CD4-positive, alpha-beta T cell treated with Interleukin-15 for 4 hours (primary cell): ENCODE measurements at places on chromosomes 5 and 9.

GRCh38 chr5:117463881-117464570, 889.4 kb upstream of the SEMA6A start:
- DNase-seq, result no peak

DNA sequence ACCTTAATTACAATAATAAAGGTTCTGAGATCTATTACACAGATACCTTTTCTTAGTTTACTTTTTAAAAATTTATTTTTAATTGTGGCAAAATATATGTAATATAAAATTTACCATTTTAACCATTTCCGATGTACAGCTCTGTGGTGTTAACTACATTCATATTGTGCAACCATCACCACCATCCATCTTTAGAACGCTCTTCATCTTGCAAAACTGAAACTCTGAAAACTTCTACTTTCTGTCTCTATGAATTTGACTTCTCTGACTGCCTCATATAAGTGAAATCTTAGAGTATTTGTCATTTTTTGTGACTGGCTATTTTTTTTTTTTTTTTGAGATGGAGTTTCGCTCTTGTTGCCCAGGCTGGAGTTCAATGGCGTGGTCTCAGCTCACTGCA, 26.8 kb downstream of the WWC1 start:
- no peak for DNase-seq

DNA sequence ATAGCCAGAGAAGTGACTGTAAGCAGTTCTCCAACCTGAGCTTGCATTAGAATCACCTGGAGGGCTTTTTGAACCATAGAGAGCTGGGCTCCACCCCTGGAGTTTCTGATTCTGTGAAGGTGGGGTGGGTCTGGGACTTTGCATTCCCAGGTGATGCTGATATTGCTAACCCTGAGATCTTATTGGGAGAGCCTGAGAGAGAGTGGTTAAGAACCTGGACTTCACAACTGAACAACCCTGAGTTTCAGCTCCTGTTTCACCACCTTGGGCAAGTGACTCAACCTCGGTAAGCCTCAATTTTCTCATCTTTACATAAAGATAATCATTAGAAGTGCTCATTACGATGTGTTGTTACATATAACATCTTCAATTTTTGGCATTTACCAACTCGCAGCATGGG, 498.6 kb downstream of the EBF1 start:
- no peak for DNase-seq

- DNase-seq, result peak; percentile 31
Observed at GRCh38 chr5:141349917-141350619, at the start of gene PCDHGB1. Gene PCDHGB1, plus strand, starts transcription at chr5:141350099. Its CDS starts 162 bp downstream, at chr5:141350261.

DNA sequence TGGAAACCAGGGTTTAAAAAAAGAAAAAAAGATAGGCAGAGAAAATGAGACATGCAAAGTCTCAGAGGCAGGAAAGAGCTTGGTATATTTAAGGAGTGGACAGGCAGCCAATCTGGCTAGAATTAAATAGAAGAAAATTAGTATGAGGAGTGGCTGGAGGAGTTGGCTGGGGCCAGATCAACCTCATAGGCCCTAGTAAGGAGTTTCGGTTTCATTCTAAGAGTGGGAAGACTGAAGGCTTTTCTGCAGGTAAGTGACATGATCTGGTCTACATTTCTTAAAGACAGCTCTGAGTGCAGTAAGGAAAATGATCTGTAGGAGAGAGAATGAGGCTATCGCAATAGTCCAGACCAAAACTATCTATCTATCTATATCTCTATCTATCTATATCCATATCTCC, 27.5 kb downstream of the ADRB2 start:
- no peak for DNase-seq

DNA sequence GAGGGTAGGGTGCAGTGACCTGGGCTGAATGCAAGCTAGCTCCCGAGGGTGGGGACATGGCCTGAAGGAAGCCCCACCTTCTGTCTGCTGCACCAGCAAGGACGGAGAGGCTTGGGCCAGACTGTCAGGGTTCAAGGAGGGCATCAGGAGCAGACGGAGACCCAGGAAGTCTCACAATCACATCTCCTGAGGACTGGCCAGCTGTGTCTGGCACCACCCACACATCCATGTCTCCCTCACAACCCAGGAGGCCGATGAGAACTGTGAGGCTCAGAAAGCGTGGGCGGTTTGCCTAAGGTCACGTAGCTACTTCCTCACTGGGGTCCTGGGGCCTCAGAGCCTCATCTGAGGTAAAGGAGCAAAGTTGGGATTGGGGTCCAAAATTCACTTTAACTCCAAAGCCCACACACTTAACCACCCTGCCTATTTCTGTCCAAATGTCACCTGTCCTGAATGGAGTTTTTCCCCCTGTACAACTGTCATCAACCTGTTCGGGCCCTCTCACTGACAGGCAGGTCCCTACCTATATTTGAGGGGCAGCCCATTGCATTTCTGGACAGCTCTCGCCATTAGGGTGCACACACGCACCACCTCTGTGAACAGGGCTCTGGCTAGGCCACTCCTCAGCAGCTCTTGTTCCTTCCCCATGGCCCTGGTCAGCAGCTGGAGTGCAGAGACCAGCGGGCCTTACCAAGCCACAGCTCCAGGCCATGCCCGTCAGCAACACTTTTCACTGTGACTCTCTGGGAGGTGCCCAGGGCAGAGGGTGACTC, 3.4 kb downstream of the IL13 start:
- DNase-seq, result no peak

DNA sequence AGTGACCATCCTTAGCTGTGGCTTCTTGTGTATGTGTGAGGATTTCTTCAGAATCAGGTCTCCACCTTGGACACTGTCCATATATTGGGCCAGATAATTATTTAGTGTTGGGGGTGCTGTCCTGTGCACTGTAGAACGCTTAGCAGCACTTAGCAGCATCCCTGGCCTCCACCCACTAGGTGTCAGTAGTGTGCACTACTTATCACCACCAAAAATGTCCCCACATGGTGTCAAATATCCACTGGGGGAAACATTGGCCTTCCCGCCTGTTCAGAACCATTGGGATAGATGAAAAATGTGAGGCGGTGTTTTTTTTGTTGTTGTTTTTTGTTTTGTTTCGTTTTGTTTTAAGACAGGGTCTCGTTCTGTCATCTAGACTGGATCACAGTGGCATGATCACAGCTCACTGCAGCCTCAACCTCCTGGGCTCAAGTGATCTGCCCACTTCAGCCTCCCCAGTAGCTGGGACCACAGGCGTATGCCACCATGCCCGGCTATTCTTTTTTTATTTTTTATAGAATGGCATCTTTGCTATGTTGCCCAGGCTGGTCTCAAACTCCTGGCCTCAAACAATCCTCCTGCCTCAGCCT, 67.7 kb downstream of the TENT4A start:
- DNase-seq, result peak; percentile 26

- DNase-seq, result no peak
Observed at GRCh38 chr5:74179701-74180100, 460.8 kb downstream of the ENC1 start.

- DNase-seq, result no peak
Observed at GRCh38 chr9:25678147-25678666, at the start of gene TUSC1. Gene TUSC1, minus strand, starts transcription at chr9:25678444. Its CDS starts 132 bp downstream, at chr9:25678312.

DNA sequence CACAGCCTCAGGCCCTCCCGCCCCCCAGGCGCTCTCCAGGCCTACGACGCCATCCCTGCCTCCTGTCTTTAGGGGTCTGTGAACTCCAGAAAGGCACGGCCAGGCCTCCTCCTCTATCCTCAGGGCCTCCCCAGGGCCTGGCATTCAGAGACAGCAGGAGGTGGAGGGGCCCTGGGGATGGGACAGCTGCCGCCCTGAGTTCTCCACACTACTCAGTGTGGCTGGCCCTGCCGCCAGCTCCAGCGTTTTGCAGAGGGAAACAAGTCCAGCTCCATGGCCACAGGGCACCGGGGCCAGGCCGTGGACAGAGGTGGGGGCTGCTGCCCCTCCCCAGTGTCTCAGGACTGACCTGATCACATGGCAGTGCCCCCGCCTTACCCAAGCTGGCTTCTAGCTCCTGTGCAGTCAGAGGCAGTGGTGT, 16.4 kb downstream of the SH3GLB2 start:
- DNase-seq, result no peak

GRCh38 chr9:131126059-131126426, 657 bp downstream of the NUP214 start:
- no peak for DNase-seq

GRCh38 chr9:115208501-115208900, 90.5 kb upstream of the TNC start:
- no peak for DNase-seq

DNA sequence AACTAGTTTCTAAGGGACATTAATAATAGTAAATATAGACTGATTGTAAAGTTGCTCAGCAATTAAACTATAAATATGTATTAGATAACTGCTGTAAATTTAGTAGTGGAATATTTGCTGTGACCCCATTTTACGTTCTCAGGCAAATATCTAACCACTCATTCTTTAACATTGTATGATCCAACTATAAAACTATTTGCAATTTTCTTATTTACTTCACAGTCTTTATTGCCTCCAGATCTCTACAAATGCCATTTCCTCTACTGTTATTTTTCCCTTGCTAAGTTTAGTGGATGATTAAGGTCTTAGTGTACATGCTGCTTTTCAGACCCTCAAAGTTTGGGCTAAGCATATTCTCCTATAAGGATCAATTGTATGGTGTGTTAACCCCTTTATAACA, 526.2 kb upstream of the ST8SIA4 start:
- DNase-seq, result no peak

DNA sequence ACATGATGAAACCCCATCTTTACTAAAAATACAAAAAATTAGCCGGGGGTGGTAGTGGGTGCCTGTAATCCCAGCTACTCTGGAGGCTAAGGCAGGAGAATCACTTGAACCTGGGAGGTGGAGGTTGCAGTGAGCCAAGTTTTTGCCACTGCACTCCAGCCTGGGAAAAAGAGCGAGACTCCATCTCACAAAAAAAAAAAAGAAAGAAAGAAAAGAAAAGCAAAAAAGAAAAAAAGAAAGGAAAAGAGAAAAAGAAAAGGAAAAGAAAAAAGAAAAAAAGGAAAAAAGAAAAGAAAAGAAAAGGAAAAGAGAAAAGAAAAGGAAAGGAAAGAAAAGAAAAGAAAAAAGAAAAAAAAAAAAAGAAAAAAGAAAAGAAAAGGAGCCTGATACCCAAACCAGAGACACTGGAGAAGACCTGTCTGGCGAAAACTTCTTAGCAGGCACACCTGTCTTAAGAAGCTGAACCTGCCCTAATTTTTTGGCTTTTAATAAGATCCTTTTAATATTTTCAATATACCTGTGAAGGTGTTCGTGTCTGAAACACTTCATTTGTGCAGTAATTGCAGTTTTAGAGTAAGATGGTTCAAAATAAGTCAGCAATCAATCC, 164.7 kb upstream of the IRX2 start:
- no peak for DNase-seq

DNA sequence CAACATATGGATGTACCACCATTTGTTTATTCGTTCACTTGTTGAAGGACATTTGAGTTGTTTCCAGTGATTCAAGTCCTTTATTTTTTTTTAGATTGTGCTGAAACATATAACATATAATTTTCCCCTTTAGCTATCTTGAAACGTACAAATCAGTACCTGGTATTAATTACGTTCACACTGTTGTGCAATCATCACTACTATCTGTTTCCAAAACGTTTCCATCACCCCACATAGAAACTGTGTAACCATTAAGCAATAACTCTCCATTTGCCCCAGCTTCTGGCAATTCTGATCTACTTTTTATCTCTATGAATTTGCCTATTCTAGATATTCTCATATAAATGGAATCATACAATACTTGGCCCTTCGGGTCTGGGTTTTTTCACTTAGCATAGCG, 116.0 kb downstream of the FGF1 start:
- DNase-seq, result no peak

DNA sequence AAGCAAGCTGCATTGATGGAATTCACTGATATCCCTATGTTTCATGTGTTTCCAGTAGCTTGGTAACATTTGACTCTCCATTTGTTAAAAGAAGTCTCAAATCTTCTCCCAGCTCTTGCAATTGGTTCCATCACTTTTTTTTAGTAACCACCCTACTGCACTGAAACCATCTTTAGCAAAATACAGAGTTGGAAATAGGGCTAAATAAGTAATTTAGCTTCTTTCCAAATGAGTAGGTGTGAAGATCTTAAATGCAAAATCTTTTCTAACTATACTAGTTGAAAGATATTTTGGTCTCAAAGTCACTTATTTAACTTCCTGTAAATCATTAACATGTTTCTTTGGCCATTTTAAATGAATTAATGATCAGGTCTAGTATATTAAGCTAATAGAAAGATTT, 138.1 kb downstream of the DIRAS2 start:
- no peak for DNase-seq

DNA sequence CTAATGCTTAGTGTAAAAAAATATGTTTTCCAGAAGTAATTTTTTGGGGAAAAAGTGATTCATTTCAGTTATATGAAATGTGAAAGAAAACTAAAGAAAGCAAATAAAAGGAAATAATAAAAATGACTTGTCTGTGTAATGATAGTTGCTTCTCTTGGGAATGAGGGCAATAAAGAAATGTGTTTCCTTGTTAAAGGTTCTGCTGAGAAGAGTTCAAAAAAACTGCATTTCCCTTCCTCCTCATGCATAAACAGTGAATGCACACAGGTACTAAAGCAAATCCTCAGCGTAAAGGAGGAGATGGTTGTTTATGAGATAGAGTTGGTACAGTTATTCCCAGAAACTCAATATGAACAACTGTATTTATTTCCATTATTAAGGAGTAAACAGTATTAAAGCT, 307.6 kb downstream of the GLIS3 start:
- DNase-seq, result no peak

- no peak for DNase-seq
Observed at GRCh38 chr5:87997662-87998061, 271.0 kb downstream of the TMEM161B start.

- DNase-seq, result peak; percentile 66
Observed at GRCh38 chr5:65925044-65925600, 1.3 kb upstream of the ERBIN start.

DNA sequence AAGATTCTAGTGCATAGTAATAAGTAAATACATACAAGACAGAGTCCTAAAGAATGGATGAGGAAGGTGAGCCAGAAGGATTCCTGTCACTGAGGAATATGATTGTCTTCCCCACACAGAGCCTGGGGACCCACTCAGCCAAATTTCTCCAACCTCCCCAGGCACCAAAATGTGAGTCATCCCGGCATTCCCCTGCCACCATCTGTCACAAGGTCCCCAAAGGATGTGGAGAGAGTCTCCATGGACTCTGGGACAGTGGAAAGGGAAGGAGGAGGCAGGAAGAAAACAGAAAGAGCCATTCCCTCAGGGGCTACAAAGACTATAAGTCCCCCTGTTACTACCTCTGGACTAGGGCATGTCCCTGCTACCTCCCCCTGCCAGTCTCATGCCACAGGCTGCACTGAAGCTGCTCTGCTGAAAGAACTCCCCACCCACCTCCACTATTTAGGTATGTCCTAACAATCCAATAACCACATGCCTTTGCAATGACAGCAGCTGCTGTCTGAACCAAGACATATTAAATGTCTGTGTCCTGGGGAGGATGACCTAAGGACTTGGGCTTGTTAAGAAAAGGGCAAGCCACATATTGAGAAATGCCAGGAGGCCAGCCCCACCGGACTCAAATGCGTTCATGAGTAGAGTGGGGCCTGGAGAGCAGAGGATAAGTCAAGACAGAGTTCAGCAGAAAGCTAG, 10.7 kb upstream of the OR5C1 start:
- no peak for DNase-seq

GRCh38 chr5:116437922-116438578, 136.6 kb downstream of the SEMA6A start:
- no peak for DNase-seq

GRCh38 chr9:91101611-91102168, 260.0 kb downstream of the AUH start:
- peak; percentile 58 for DNase-seq

GRCh38 chr5:127311349-127311748, 20.8 kb downstream of the MEGF10 start:
- DNase-seq, result no peak
